Stimulated activated CD4-positive, alpha-beta T cell treated with anti-CD3 and anti-CD28 coated beads, TNF-alpha, amount 100 ng/mL, for 4 hours (primary cell): ENCODE measurements at places on chromosomes 4 and X.

GRCh38 chr4:53716011-53716410 is 124.7 kb upstream of the LNX1 start:
- no peak for DNase-seq

GRCh38 chr4:100894339-100894870 is 376.6 kb upstream of the EMCN start:
- DNase-seq = no peak

DNA sequence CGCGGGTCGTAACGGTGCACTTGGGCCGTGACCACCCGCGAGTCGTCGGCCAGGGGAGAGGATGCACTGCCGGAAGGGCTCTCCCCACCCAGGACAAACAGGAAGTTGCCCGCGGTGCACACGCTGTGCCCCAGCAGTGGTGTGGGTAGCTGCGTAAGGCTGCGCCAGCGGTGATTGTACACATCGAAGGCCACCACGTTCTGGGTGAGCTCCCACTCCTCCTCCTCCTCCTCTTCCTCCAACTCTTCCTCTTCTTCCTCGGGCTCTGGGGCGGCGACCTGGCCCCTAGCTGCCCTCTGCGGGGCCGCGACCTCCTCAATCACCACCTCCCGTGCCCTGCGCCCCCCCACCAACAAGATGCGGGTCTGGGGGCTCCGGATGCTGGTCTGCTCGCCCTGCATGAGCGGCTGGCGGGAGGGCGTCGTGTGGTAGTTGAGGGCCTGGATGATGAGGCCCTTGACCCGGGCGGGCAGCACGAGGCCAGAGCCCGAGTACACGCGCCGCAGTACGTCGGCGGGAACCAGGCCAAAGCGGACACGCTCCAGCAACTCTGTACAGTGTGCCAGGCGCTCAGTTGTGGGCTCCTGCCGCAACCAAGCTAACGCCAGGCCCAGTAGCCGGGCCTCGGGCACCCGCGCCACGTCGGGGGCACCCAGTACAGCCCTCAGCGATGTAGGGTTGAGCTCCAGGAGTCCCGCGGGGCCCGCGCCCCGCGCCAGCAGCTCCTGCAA is 1.4 kb downstream of the KLHL34 start:
- DNase-seq = no peak

DNA sequence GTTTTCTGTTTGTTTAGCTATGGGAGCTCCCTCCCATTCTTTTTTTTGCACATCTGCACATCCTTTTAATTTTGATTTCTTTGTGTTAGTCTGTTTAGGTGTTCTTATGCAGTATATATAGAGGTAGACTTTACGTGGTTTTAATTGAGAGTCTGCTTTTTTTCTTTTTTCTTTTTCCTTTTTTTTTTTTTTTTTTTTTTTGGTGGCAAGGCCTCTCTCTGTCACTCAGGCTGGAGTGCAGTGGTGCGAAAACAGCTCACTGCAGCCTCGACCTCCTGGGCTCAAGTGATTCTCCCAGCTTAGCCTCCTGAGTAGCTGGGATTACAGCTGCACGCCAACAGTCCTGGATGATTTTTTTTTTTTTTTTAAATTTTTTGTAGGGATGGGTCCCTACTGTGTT is 68.2 kb downstream of the FAM193A start:
- no peak for DNase-seq

DNA sequence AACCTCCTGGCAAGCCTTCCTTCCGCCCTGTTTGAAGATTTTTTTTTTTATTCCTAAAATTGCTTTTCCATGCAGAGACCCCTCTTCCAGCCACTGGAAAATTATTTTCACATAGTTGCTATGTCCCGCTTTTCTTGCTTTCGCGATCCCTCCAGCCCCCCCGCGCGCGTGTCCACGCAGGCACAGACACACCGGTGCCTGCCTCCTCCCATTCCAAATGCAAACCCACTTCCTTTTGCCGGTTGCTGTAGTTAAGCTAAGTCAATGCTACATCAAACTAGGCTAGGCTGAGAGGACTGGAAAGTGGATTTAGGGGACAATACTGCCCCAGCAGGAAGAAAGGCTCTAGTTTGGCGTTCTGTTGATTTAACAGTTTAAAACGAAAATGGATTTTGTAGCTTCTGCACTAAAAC is 111.0 kb downstream of the DHX15 start:
- no peak for DNase-seq
